GM19239 (cell line): ENCODE measurements at places on chromosomes 3 and 15.
A peak's percentile ranks its signal among the peaks of the same experiment; 100 is the strongest.

DNA sequence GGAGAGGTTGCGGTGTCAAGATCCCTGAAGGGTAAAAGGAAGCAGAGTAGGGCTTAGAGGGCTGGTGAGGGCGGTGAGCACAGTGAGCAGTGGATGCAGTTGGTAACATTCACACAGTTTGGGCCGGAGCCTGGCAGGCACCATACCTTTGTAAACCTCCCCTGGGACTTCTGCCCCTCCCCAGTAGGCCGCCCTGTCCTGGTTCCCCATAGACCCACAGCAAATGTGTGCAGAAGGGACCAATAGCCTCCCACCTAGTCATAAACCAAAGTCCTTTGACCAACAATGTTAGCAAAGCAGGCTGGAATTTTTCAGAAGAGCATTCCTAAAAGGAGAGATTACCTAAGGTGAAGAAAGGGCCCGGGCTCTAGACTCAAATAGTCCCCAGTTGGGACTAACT, 1.7 kb upstream of the PHGR1 start:
- no peak for DNase-seq

DNA sequence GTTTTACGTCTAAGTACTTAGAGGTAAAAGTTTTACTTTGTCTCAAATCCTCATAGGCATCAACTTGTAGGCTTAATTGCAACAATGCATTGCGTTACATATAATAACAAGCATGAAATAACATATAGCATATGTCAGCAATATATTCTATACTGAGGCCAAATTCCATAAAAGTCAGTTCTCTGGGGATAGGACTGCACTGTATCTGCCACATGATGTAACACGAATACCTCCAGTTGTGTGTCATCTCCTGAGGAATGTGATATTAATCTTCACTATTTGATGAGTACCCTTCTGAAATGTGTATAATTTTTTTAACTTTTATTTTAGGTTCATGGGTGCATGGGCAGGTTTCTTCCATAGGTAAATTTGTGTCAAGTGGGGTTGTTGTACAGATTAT, 126.4 kb downstream of the IMPG2 start:
- DNase-seq = no peak

- DNase-seq = no peak
Observed at GRCh38 chr15:86079508-86080266, at the start of gene AGBL1. AGBL1 (plus strand) TSS chr15:86079871.

DNA sequence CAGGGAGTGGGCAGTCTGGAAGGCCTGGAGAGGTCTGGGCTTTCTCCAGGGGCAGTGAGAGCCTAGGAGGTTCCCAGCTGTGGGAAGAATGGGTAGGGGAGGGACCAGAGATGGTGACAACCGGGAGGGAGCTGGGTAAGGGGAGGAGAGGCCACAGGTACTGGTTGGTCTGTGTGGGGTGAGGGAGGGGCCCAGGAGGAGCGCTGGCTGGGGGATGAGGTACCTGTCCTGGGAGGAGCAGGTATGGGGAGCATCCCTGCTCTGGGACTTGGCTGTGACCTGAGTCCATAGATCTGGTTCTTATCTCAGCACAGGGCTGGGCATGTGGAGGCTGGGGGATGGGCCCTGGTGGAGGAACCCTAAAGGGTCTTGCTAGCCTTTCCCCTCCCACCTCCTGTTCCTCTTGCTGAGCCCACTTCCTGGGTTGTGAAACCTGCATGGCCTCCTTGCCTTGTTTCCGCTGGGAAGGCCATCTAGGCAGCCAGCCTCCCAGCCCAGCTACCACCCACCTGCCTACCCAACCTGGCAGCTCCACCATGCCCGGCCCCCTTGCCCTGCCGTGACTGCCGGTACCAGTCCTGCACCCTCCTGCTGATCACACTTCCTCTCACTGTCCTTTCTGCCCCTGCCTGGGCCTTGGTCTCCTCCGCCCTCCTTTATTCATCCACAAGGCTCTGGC, 11.0 kb downstream of the PRKCD start:
- no peak for DNase-seq

GRCh38 chr3:158355623-158356588, 215.1 kb upstream of the MLF1 start:
- DNase-seq = no peak

DNA sequence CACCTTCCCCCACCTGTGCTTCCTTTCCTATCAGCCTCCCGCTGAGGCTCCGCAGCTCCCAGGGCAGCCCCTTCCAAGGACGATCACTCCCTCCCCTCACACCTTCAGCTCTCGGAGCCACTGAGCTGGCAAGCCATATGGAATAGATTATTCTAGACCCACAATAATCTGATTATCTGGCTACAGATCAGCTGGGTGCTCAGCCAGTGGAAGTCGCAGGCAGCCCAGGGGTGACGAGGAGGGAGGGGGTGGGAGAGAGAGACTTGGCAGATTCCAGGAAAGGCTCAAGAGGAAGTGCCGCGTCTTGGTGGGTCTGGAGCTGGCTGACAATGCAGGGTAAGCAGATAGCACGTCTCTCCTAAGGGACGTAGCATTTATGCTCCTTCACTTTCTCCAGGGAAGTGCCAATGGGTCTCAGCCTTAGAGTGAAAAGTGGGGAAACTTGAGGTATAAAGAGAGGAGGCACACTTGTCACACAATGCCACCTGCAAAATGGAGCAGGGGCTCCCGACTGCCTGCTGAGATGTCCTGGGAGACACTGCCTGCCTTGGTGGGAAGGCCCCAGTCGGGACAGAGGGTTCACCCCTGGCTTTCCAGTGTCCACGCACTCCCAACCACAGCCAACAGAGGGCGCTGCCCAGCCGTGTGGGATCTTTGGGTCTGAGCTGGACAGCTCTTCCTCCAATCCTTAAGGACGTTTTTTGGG, 9.4 kb upstream of the MESP1 start:
- DNase-seq = peak; percentile 82

GRCh38 chr15:95307115-95307514, 1023.4 kb upstream of the NR2F2 start:
- DNase-seq = no peak

DNA sequence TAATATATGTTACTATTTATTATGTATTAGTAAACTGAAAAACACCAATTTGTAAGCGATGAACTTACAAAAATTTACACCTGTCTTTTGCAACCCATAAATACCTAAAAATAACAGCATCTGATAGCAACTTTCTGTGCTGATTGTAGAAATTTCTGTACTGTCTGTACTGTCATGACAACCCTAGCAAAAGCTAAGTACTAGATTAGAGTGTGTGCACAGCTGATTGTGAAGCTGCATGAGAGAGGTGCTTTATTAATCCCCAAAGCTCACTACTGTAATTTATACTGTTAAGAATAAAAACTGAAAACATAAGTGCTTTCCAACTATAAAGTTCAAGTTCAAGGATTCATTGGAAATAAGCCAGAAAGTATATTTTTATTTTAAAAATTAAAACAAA, 815 bp downstream of the BCL2A1 start:
- DNase-seq = no peak

- no peak for DNase-seq
Observed at GRCh38 chr3:191253089-191253799, 54.2 kb downstream of the OSTN start.

- no peak for DNase-seq
Observed at GRCh38 chr3:50656417-50657195, 18.1 kb upstream of the DOCK3 start.

- DNase-seq = no peak
Observed at GRCh38 chr15:62928242-62928999, 114.1 kb upstream of the TPM1 start.

- no peak for DNase-seq
Observed at GRCh38 chr15:25766417-25766816, 96.7 kb downstream of the ATP10A start.
